ENCODE measurements at places on chromosomes 12 and 14.

- no peak for DNase-seq
Observed at GRCh38 chr14:74176400-74176793, 62.9 kb upstream of the VSX2 start.

- no peak for DNase-seq
Observed at GRCh38 chr12:108295641-108296040, 43.5 kb downstream of the CMKLR1 start.

GRCh38 chr12:55051197-55051947 is 31.6 kb downstream of the NEUROD4 start:
- DNase-seq = no peak

DNA sequence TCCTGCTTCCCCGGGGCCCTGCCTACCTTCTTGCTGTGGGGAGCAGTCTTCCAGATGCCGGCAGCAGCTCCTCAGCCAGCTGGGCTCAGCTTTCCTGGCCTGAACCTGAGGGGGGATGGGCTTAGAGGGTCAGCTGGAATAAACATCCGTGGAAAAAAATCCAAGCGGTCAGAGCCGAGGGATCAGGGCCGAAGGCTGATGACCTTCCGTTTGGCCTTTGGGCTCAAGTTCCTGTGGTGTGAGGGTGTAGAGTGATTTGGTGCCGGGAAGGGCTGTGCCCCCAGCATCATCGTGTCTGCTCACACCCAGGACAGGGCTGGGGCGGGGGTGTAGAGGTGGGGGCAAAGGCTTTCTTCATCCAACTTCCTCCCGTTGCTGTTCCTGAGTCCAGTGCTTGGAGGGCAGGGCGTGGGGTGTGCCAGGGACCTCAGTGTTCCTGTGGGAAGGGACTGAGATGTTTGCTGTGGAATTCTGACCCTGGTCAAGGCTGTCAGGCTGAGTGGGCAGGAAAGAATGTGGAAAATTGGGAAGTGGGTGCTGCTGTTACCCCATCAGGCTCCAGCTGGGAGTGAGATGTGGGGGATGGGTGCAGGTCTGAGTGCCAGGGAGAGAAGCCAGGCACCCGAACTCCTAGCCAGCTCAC is 2.6 kb downstream of the SMIM41 start:
- no peak for DNase-seq

DNA sequence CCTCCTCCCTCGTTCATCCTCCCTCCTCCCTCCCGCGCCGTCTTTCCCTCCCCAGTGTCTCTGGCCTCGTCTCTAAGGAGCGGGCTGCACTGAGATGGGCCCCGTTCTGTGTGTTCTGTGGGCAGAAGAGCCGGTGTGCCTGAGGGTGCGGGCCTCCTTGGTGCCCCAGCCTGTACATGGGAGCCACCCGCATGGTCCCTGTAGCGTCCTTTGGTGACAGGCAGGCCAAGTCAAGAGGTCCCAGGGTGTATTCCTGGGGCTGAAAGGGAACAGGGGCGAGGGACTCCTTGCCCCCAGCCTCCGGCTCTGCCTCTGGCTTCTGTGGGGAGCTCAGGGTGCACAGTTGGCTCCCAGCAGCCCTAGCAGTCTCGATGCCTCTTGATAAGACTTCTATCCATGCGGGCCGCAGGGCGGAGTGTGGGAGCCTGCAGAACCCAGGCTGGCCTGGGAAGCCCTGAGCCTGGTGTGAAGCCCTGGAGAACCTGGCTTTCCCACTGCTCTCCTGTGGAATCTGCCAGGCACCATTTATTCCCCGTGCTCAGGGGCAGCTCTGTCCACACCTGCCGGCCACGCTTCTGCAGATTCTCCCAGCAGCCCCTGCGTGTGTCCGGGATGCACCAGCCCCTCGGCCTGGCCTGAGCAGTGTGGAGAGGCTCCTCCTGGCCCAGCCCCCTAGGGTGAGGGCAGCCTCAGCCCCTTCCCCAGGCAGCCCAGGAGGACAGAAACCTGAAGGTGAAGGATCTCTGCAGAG is 181.3 kb downstream of the KIF26A start:
- DNase-seq = no peak

DNA sequence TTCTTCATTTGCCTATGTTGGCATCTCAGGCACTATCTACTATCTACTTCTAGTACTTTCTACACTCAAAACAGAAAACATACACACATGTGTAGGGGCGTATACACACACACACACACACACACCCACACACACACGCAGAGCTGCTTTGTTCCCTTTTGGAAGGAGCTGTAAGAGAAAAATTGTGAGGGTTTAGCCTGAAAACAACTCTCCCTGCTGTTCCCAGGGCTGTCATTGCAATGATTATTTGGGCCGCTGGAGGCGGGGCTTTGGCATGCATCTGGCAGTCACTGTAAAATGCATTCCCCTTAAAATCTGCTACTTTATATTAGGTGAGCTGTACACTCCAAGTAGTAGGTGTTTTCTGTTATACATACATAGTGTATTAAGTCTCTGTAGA is 29.1 kb upstream of the SLC38A2 start:
- DNase-seq = no peak

GRCh38 chr12:51901881-51902280 is 5.4 kb upstream of the ACVRL1 start:
- DNase-seq = no peak

DNA sequence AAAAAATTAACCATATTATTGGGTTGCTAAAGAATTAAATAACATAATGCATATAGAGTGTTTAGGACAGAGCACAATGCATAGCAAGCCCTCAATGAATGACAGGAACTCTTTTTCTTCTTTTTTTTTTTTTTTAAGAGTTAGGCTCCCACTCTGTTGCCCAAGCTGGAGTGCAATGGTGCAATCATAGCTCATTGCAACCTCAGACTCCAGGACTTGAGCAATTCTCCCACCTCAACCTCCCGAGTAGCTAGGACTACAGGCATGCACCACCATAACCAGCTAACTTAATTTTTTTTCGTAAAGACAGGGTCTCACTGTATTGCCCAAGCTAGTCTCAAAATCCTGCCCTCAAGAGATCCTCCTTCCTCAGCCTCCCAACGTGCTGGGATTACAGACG is 20.5 kb upstream of the MTERF2 start:
- no peak for DNase-seq

DNA sequence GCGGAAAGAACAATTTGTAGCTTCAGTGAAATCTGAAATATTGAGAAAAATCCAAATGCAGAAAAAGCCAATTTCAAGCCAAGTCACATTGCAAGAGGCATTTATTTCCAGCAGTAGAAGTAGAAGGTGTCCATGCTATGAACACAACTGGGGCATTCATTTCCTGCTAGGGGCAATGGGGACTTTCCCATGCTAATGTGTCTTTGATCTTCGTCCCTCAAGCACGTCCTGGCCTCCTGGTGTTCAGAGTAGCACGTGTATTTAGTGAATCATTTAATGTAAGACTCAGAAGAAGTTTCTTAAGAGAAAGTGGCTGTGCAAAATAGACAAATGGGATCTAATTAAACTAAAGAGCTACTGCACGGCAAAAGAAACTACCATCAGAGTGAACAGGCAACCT is 267.9 kb downstream of the TMEM132C start:
- no peak for DNase-seq

DNA sequence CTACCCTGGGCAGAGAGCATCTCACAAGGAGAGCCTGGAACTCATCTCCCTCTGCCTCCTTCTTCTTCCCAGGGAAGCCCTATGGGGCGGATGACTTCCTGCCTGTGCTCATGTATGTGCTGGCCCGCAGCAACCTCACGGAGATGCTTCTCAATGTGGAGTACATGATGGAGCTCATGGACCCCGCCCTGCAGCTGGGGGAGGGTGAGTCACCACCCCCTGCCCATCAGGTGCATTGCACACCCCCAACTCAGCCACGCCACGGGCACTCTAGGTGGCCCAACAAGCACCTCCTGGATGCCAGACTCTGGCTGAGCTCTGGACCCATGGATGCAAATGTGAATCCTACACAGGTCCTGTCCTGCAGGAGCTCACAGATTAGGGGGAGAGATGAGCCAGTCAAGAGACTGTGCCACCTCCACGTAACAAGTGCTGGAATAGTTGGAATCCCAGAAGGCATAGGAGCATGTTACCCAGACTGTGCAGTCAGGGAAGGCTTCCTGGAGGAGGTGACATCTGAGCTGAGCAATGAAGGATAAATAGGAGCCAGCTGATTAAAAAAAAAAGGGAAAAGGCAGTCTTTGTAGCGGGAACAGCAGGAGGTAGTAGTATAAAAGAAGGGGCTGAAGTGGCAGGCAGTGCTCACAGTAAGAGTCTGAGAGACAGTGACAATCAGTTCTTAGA is 71.9 kb downstream of the LGMN start:
- DNase-seq = no peak

DNA sequence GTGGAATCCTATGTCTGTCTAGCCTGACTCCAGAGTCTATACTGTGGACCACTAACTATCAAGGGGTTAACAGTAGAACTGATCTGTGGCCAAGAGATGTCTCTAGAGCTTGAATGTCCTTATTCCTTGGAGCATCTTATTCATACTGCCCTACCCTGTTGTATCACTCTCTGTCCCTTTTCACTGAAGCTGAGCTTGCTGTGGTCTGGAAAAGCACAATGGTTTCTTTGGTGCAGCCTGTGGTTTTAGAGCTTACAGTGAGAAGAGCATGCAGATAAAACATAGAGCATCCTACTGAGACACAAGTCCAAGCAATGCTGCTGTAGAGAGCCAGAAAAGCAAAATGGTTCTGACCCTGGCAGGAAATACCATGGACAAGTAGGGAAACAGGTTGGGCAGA is 367.0 kb upstream of the ATP2B1 start:
- no peak for DNase-seq

- no peak for DNase-seq
Observed at GRCh38 chr12:38890102-38890855, 15.1 kb downstream of the CPNE8 start.

- no peak for DNase-seq
Observed at GRCh38 chr14:97233319-97233985, 436.3 kb downstream of the VRK1 start.

- no peak for DNase-seq
Observed at GRCh38 chr12:4908684-4909409, 858 bp upstream of the KCNA1 start.

DNA sequence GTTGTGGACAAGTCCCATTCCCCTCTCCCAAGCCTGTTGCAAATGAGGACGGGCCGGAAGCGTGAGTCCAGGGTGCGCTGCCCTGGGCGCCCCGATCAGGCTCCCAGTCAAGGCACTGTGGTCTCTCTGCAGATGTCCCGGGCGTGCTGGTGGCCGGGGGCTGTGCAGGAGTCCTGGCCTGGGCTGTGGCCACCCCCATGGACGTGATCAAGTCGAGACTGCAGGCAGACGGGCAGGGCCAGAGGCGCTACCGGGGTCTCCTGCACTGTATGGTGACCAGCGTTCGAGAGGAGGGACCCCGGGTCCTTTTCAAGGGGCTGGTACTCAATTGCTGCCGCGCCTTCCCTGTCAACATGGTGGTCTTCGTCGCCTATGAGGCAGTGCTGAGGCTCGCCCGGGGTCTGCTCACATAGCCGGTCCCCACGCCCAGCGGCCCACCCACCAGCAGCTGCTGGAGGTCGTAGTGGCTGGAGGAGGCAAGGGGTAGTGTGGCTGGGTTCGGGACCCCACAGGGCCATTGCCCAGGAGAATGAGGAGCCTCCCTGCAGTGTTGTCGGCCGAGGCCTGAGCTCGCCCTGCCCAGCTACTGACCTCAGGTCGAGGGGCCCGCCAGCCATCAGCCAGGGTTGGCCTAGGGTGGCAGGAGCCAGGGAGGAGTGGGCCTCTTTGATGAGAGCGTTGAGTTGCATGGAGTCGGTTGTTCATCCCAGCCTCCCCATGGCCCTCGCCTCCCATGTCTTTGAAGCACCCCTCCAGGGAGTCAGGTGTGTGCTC is 6.3 kb downstream of the SLC25A47 start:
- no peak for DNase-seq

DNA sequence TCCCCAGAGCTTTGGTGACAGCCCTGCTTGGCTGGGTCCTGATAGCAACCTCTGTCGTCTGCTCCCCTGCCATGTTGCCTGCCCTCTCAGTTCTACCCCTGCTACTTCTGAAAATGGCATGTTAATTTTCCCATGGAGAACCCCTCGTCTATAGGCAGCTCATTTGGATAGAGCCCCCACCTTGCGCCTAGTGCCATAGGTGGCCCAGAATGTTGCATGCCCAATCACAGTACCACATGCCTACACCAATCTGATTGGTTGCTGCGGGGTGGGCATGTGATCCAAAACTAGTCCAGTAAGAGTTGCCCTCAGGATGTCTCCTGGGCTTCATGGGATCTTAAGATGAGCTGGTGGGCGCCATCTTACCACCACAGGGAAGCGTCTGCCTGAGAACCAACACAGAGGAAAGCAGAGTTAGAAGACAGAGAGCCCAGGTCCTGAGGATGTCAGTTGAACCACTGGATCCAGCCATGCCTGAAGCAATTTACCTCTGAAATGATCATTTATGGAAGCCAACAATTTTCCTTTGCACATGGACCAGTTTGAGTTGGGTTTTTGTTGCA is 85.7 kb downstream of the PAPOLA start:
- no peak for DNase-seq

- no peak for DNase-seq
Observed at GRCh38 chr12:124422570-124423523, 128.0 kb downstream of the RFLNA start.

GRCh38 chr12:70756118-70756517 is 118.9 kb upstream of the PTPRB start:
- DNase-seq = no peak

DNA sequence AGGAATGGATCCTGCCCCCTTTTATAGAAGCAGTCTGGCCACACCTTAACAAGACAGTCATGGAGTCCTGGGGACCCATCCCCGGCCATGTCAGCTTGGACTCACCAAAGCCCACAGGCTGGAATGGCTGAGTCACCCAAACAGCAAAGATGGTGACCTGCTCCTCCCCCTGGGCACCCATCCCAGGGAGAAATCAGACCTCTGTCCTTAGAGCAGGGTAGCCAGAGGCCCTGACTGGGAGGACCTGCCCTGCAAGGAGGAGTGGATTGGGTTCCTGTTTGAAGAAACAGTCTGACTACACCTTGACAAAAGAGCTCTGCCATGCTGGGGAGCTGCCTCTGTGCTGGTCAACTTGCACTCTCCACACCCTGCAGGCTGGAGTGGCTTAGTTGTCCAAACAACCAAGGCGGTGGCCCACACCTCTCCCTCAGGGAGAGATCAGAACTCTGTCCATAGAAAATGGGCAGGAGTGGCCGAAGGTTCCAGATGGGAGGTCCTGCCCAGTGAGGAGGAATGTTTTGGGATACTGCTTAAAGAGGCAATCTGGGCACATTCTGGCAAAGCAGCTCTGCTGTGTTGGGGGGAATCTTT is 16.6 kb downstream of the MGP start:
- DNase-seq = no peak

GRCh38 chr12:51548241-51548640 is 42.8 kb upstream of the SCN8A start:
- no peak for DNase-seq

DNA sequence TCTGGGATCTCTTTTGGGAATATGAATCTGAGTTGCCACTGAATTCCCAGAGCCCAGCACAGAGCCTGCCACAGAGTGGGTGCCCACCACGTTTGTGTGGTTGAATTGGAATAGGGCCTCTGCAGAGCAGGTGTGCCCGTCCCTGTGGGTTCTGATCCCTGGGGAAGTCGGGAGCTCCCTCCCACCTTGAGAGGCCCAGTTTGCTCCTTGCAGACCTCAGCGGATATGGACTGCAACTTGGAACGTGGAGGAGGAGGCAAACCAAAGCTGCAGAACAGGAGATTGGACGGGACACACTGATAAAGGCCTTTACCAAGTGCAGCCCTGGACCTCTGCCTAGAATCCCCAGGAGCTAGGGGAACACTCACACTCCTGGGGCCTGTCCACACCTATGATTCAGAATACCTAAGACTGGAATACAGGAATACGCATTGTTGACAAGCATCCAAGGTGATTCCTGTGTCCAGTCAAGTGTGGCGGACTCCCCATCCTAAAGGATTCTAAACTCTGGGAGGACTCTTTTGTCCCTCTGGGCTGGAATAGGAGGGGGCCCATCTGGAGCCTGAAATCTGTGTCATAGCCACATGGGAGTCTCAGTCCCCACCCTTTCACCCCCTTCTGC is 2.4 kb downstream of the KRT76 start:
- no peak for DNase-seq

Measured in activated CD8-positive, alpha-beta memory T cell treated with anti-CD3 and anti-CD28 coated beads for 4 hours (primary cell).